Activated CD4-positive, alpha-beta T cell treated with anti-CD3 and anti-CD28 coated beads for 36 hours (primary cell): ENCODE measurements at places on chromosomes 4 and X.

GRCh38 chr4:150082241-150082640 lies 4.0 kb downstream of the DCLK2 start:
- no peaks in the 10 kb centered on the region for H3K36me3 ChIP-seq
- peaks cover 30% of the 10 kb centered on the region for H3K27me3 ChIP-seq
- H3K4me3 ChIP-seq, result no peak overlapping the region
- DNase-seq, result peak; percentile 31

DNA sequence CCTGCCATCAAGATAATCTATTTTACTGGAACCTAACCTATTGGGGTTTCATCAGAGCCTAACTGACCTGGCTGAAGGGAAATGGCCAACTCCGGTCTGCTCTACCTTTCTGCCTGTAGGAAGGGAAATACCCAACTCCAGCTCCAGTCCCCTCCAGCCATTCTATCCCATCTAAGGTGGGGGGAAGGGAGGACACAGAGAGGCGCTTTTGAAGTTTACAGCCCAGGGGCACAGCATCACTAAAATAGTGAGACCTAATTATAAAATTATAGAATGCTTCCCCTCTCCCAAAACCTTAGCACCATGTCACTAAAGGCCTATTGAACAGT lies 27.8 kb upstream of the ACSL4 start:
- DNase-seq, result no peak
- H3K4me3 ChIP-seq, result no peak overlapping the region
- no peaks in the 10 kb centered on the region for H3K27me3 ChIP-seq
- H3K4me1 ChIP-seq, result peaks cover 4% of the 10 kb centered on the region
- no peaks in the 10 kb centered on the region for H3K36me3 ChIP-seq

GRCh38 chrX:132086672-132087071 lies 41.1 kb downstream of the FRMD7 start:
- no peaks in the 10 kb centered on the region for H3K36me3 ChIP-seq
- DNase-seq, result no peak
- no peak overlapping the region for H3K27ac ChIP-seq

- H3K27me3 ChIP-seq, result peaks cover 4% of the 10 kb centered on the region
- no peak overlapping the region for H3K4me3 ChIP-seq
- H3K27ac ChIP-seq, result no peak overlapping the region
- no peaks in the 10 kb centered on the region for H3K36me3 ChIP-seq
- no peaks in the 10 kb centered on the region for H3K4me1 ChIP-seq
These were observed 79.3 kb upstream of the DYNLT3 start for GRCh38 chrX:37926700-37927099.

GRCh38 chr4:156517956-156518355 lies 453.6 kb downstream of the PDGFC start:
- H3K27me3 ChIP-seq, result no peaks in the 10 kb centered on the region
- H3K27ac ChIP-seq, result no peak overlapping the region
- no peak for DNase-seq
- H3K36me3 ChIP-seq, result no peaks in the 10 kb centered on the region

DNA sequence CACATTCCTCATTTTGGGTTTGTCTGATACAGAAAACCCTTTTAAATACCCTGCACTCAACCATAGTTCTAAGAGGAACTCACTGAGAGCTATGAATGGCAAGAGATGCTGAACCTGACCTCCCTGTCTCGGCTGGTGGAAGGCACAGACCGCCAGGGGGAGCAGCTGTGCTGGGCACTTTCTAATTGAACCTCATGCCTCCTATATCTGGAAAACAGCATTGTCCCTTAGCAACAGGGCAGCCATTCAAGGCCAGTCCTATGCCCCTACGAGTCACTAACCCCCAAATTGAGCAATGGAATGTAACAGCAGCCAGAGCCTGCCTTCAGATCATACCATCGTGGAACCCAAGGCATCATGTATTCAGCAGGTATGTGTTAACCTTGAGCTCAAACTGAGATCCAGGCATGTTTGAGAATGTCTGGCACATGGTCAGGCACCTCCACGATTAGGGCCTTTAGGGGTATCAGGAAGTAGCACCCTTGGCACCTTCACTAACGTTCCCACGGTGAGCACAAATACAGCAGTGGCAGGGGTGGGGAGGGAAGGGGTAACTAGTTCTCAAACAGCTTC lies 5.1 kb downstream of the USP27X start:
- H3K27me3 ChIP-seq, result no peaks in the 10 kb centered on the region
- no peaks in the 10 kb centered on the region for H3K36me3 ChIP-seq
- no peak overlapping the region for H3K4me3 ChIP-seq
- H3K27ac ChIP-seq, result no peak overlapping the region
- H3K4me1 ChIP-seq, result peaks cover 20% of the 10 kb centered on the region

DNA sequence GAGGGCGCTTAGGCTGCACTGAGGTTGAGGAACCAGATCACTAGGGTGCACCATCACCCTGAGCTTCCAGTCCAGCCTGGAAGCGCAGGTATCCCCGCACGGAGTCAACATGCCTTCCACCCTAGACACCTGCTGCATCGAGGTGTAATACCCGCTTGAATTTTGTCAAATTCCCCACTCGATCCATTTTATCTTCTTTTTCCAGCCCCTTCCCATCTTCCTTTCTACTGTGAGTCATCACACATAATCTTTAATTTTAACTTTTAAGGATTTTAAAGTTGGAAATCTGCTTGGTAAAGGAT lies 821 bp downstream of the PLK4 start:
- peaks cover 24% of the 10 kb centered on the region for H3K4me1 ChIP-seq
- no peak for DNase-seq
- H3K36me3 ChIP-seq, result peaks cover 32% of the 10 kb centered on the region
- H3K27ac ChIP-seq, result peak overlapping the region; percentile 98

GRCh38 chrX:45888518-45888917 lies 656.7 kb downstream of the ZNF674 start:
- DNase-seq, result no peak
- no peaks in the 10 kb centered on the region for H3K4me1 ChIP-seq
- no peaks in the 10 kb centered on the region for H3K27me3 ChIP-seq
- no peak overlapping the region for H3K4me3 ChIP-seq
- H3K36me3 ChIP-seq, result no peaks in the 10 kb centered on the region
- H3K27ac ChIP-seq, result no peak overlapping the region
